ENCODE measurements at places on chromosomes 5 and 9.

GRCh38 chr5:10452768-10453331 lies 11.2 kb downstream of the ROPN1L start:
- no peak for DNase-seq

GRCh38 chr9:118577121-118577520 lies 792.1 kb downstream of the BRINP1 start:
- no peak for DNase-seq

DNA sequence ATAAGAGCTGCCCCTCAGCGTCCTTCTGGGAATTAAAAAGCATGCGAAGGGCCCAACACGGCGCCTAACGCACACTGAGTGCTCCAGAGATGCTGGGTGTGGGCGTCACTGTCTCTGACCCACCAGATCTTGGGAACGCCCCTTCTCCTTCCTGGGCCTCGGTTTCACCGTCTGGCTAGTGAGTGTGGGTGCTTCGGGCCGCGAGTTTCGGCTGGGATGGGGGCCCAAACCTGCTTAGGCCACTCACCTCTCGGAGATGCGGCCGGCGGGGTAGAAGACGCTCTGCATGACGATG lies 3.7 kb downstream of the PIP5KL1 start:
- no peak for DNase-seq

DNA sequence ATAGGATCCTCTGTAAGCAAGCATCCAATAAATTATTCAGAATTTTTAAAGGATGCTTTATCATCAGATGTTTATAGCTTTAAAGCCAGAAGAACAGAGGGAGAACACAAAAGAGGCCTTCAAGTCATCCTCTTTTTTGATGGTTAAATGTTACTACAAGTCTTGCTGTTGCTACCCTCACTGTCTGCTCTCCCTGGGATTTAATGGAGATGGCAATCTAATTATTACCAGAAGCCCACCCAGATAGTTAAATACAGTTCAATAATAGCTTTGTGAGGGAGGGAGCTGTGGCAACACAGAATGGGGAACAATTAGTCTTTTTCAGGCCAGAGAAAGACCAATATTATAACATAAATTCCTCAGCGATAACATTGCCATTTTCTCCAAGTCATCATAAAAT lies 87.0 kb upstream of the ACTBL2 start:
- no peak for DNase-seq

DNA sequence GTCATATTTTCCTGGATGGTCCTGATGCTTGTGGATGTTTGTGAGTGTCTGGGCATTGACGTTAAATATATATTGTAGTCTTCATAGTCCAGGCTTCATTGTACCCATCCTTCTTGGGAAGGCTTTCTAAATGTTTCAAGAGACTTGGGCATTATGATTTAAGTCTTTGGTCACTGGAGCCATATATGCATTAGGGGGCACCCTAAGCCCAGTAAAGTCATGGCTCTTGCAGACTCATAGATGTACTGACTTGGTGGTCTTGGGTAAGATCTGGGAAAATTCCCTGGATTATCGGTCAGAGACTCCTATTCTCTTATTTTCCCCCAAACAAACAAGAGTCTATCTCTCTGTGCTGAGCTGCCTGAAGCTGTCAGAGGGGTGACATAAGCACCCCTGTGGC lies 271.1 kb downstream of the TRIM36 start:
- no peak for DNase-seq

GRCh38 chr5:154238776-154239481 lies 48.4 kb downstream of the GALNT10 start:
- no peak for DNase-seq

GRCh38 chr5:151896031-151896691 lies 28.5 kb downstream of the GLRA1 start:
- DNase-seq, result no peak

- no peak for DNase-seq
Observed at GRCh38 chr5:91378752-91379211, 4.3 kb downstream of the ARRDC3 start.

DNA sequence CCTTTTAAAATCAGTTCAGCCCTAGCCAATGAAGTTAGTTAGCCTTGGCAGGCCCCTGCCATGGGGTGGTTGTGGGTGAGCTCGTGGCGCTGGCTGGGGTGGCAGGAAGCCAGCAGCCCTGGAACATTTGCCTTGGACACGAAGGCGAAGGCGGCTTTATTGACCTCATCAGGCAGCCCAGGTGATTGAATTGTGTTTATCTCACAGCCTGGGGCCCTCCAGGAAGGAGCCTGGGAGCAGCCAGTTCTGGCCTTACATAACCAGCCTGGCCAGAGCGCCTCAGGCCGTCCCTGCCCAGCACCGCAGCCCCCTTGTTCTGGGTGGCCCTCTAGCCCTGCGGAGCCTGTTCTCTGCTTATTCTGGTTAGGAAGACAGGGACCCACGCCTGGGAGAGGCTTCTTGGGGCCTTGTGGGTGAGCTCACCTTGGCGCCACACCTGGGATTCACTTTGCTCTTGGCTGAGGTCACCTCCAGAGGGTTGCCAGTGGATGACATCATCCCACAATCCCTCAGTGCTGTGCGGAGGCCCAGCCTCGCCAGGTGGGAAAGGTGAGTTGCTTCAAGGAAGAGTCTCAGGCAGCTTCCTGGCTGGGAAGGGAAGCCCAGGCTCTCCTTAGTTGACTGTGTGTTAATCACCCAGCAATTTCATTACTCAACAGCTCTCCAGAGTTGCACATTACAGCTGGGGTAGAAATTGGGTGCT lies 54.4 kb upstream of the RPL26L1 start:
- no peak for DNase-seq

DNA sequence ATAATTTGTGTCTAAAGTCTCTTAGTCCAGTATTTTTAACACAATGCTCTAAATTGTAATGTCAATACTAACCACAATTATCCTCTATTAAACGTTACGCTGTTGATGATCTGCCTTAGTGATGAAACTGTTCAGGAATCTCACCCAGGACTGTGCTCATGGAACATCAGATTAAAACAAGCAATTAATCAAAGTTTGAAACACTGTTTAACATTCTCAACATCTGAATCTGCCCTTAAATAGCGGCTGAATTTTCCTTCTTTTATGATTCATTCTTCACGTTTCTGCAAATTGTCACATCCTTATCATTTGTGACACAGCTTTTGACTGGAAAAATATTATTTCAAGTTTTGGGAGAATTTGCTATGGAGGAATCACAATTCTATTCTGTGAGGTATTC lies 113.8 kb downstream of the MARCHF11 start:
- DNase-seq, result no peak

GRCh38 chr5:53343187-53343586 lies 137.2 kb upstream of the FST start:
- DNase-seq, result no peak

DNA sequence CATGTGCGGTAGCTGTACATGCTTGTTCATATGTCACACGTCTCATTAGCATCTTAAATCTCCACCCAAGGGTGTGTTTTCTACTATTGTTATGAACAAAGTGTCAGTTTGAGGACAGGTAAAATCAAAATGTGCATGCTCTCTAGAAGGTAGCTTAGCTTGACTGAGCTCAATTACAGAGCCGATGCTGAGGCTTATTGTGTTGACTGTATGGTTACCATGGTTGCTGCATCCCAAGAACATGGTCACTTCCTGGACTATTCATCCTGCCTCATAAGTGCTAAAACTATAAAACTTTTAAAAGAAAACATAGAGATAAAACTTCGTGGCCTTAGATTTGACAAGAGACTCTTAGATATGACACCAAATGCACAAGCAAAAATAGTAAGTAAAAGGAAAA lies 426.1 kb upstream of the CTNND2 start:
- DNase-seq, result no peak

Data from stimulated activated CD8-positive, alpha-beta memory T cell treated with anti-CD3 and anti-CD28 coated beads, Interleukin-4, amount 100 ng/mL, for 4 hours (primary cell).